AG20443 (cell line): ENCODE measurements at places on chromosomes 3 and 15.
A peak's percentile ranks its signal among the peaks of the same experiment; 100 is the strongest.

DNA sequence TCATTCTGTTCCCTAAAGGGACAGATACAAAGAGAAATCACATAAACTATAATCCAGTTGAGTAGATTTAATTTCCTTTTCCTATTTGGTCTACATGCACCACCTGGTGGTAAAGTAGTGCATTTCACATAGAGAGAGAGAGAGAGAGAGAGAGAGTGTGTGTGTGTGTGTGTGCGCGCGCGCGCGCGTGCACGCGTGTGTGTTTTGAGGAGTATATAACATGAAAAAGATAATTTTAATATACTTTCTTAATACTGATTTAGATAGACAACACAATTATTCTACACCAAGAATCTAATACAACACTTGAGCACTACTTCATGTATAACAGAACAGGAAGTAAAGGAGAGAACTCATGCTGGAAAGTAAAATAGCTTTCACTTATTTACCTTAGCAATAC, 1.1 kb upstream of the FGF7 start:
- peak; percentile 34 for DNase-seq

DNA sequence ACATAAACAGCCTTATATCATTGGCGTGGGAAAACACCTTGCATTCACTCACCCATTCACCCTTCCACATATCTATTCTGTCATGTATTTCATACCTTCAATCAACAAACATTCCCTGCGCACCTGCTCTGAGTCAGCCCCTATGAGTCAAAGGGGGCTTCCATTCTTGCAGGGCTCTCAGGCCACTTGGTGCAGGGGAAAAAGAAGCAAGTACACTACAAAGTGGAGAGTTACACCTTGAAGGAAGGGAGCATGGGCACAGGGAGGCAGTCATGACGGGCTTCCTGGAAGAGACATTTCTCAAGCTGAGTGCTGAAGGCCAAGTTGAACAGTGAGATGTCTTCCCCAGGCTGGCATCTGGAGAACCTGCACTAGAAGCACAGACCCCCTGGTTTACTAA, 4.6 kb upstream of the AMOTL2 start:
- no peak for DNase-seq

DNA sequence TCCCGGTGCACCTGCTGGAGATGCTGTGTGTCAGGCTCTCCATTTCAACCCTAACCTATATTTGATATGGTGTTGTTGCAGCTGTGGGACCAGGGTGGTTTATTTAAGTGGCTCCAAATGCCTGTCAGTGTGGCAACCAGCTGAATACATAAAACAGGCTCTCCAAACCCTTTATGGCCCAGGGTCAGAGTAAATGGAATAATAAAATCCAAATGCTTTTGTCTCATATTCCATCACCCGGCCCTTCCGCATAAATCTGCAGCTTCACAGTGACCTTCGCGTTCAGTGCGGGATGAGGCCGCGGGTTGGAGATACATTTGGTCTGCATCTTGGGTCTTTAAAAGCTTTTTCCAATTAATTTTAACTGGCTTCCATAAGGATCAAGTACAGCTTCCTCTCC, 382.1 kb upstream of the NR2F2 start:
- DNase-seq, result no peak

GRCh38 chr15:73504885-73505284, 61.9 kb downstream of the REC114 start:
- DNase-seq, result no peak

- no peak for DNase-seq
These were observed 204.4 kb upstream of the LINGO1 start for GRCh38 chr15:77836906-77837648.

DNA sequence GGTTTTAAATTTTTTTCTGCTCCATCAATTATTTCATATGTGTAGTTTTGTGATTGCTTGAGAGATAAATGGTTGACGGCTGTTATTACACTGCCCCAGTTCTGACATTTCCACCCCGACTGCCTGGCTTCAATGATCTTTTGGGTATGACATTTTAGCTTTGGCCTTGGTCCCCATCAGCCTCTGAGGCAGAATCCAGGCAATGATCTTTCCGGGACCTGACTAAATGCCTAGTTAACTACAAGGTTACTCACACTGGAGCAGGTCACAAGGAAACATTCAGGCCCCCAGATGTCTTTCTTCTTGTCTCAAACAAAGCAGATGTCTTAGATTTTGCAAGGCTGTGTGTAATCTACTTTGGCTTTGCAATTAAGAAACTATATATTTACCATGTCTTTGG, 61.1 kb upstream of the TMCO5A start:
- DNase-seq, result no peak

DNA sequence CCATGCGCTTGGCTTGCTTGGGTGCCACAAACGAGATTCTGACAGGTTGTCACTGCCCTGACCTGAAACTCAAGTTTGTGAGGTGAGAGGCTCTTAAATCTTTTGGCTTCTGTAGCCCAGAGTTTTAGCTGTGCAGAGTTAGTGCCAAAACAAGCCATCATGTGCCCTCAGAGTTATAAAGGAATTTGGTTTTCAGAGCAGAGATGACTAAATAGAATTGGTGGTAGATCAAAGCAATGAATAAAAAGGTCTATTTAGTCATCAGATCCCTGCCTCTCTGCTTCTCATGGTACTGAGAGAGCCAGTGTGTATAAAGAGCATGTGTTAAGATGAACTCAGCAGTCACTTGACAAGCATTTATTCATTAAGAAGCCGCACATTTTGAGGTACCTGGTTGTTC, 207.5 kb upstream of the DPH6 start:
- DNase-seq, result peak; percentile 32

GRCh38 chr3:177652556-177653291, 455.4 kb upstream of the TBL1XR1 start:
- no peak for DNase-seq

DNA sequence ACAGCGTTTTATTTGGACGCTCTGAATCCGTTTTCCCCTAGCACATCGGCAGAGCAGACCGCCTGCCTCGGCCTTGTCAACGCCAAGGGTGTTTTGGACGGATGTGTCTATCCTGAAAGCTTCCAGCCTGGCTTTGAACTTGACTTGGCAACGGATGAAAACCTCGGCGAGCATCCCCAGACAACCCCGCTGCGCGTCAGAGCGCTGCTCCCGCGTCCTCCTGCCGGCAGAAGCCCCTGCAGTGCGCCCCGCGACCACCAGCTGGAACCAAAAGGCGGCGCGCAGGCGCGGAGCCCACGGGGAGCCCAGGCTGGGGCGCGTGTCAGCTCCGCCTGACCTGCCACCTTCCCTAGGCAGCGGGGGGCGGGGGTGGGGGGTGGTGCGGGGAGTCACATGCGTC, 26.2 kb upstream of the ARL8B start:
- DNase-seq, result peak; percentile 46

GRCh38 chr15:69626095-69627066, 173.8 kb downstream of the RPLP1 start:
- no peak for DNase-seq

DNA sequence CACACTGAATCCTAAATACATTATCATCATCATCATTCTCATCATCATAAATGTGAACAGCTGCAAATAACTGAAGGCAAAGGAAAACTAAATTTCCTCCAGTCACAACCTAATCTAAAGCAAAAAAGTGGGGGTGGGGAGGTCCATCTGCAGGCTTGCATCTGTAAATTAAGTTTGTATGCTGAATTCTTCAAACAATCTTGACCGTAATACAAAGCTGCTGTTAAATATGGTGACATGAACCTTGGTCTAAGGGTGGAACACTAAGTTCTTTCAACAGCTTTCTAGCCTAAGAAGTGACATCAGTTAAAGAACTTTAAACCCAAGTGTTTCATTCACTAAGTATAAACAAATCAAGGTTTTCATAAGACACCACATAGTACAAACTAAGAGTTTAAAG, 4.3 kb downstream of the LRRFIP2 start:
- no peak for DNase-seq

DNA sequence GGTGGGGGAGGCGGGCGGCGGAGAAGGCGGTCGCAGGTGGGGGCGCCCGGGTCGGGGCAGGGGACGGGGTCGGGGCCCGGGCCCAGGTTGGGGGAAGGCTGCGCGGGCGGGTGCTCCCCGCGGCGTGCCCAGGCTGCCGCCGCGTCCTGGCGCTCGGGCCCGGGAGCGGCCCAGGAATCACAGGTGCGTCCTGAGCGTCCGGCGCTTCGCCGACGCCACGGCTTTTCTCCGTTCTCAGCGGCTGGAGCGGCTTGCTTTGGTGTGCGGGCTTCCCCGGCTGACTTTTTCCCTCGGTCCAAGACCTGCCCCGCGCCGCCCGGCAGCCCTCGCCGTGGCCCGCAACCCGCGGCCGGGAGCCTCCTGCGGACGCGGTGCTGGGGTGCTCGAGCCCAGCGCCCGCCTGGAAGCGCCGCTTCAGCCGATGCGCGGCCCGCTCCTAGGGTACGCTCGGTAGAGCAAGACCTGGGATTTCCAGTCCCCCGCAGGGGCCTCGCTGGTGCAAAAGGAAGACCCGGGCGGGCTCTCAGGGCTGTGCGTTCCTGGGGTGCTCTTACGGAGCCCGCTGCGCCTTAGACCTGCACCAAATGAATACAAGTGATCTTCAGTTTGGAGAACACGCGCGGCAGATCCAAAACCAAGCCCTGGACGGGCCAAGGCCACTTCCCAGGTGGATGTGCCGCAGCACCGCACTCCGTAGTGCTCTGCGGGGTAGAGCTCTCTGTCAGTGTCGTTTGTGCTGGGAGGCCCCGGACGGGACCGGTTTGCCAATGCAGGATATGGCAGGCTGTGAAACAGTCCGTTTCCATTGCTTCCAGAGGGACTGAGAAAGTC, 639 bp downstream of the NIPA1 start:
- DNase-seq, result peak; percentile 41

- peak; percentile 8 for DNase-seq
These were observed 29.3 kb downstream of the SLC4A7 start for GRCh38 chr3:27454914-27455313.

DNA sequence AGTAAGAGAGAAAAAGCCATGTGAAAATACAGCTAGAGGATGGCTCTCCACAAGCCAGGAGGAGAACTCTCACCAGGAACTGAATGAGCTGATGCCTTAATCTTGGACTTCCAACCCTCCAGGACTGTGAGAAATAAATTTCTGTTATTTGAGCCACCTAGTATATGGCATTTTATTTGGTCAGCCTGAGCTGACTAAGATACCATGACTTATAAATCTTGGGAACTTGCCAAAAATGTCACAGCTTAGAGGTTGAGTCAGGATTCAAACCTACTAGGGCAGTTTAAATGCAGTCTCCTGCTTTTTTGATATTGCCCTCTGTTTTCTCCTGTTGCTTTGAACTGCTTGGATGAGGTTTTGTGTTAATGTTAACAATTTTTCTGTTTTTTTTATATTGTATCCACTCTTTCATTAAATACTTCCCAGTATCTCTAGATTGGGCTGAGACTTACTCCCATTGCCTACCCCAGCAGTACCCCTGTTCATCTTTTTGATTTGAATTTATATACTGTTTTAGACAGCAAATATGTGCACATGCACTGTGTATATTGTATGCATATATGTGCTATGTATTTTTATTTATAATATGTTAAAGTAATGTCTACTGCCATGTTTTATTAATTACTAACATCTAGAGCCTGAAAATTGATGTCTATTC, 1223.2 kb downstream of the OTOL1 start:
- DNase-seq, result peak; percentile 55

DNA sequence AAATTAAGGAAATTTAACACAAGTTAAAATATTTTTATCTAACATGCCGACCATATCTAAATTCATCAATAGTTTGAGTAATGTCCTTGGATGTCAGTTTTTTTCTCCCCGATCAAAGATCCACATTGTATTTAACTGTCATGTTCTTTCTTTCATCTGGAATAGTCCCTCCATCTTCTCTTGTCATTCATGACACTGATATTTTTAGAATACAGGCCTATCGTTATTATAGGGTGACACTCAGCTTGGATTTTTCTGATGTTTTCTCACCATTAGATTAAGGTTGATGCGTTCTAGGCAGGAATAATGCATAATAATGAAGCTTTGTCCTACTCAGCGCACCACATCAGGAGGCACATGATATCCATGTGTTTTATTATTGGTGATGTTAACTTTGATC, 13.2 kb upstream of the PYGO1 start:
- no peak for DNase-seq

DNA sequence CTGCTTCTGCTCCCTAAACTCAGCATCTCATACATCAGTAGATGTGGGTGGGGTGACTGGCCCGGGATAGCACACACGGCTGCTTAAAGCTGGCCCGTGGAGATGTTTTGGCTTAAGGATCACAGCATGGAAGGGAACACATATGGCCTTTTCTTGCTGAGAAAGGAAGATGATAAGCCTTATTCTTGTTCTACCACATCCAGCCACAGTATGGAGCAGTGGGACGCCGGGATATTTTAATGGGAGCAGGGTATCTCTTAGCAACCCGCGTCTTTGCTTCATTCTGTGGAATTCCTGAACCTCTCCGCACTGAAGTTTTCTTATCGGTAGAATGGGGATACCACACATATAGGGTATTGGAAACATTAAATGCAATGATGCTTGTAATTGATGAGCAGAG, 94.1 kb upstream of the PROK2 start:
- DNase-seq, result no peak

DNA sequence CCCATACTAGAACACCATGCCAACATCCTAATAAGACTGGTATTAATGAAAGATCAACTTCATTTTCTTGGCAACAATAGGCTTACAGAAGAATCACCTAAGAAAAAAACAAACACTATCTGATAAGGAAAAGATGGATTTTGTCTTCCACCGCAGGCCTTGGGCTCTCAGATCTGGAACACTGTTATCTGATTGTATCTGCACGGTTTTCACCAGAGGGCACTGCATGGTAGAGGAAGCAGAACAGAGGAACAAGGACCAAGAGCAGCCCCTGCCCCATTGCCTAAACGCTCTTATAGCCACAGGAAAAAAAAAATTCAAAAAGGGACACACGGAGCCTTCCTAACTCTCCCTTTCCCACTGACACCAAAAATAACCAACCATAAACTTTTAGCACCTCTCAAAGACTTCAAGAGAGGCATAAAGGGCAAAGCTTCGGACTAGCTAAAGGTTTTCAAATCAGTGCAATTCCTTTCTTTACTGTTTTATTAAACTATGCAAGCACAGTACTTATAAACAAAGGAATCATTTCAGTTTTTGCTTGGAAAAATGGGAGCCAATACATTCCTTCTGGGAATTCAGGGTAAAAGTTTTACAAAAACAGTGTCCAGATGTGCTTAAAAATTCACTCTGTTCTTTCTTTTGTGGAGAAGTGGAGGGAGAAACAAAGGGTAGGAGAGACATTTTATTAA, 23.3 kb downstream of the IL17RD start:
- DNase-seq, result no peak

DNA sequence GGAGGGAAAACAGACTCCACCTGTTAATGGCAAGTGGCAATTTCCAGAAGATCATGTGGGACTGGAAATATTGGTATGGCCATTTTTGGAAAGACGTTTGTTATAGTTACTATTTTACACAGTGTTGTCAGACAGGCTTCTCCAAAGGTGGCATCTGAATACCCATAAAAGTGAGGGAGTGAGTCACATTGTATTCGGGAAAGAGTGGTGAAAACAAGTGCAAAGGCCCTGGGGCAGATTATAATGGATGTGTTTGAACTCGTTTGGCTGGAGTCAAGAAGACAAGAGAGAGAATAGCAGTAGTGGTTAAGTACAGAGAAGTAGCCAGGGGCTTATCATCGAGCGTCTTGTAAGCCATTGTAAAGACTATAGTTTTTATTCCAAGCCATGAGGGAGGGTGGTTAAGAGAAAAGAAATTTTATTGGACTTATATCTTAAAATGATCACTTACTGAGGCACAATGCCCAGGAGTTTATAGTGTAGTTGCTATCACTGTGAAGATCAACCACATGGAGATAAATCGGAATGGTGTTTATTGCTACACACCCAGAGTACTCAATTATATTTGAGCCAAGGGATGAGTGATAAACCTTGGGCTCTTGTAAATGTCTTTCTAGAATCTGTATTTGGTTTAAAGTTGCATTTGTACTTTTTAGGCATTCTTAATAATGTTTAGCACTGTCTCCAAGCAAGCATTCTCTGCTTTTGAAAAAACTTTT, 212.8 kb upstream of the KBTBD8 start:
- DNase-seq, result no peak
